Uterus (tissue), 4 donors: ENCODE measurements at places on chromosomes 7 and 10. TPM values are rescaled to one million over a fixed set of nuclear protein-coding genes. Genes with fewer than 3 reads are reported as not detected.

GRCh38 chr7:157484411-157485081 lies 147.7 kb downstream of the DNAJB6 start:
- no peak for DNase-seq

GRCh38 chr10:18261063-18261610 lies 120.9 kb downstream of the CACNB2 start:
- DNase-seq, result no peak

DNA sequence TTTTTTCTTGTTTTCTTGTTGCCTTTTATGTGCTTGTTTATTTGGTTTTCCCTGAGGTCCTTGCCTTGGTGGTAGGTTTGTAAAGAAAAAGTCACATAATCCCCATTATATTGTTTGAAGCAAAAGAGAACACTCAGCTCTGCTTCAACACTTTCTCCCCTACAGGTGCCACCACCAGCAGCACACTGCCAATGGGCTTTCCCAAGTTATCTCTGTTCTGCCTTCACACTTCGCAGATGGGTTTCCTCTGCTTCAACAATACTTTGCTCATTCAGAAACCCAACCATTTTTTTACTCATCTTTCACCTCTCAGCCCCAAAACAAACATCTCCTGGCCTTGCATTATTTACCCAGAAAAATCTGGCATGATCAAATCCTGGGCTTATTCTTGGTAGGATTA lies 375.1 kb upstream of the TEX47 start:
- DNase-seq, result no peak

Gene CCDC146
- total RNA-seq, result 32.4 TPM

GRCh38 chr10:78212060-78212785 lies 178.6 kb downstream of the RPS24 start:
- DNase-seq, result peak; percentile 60

DNA sequence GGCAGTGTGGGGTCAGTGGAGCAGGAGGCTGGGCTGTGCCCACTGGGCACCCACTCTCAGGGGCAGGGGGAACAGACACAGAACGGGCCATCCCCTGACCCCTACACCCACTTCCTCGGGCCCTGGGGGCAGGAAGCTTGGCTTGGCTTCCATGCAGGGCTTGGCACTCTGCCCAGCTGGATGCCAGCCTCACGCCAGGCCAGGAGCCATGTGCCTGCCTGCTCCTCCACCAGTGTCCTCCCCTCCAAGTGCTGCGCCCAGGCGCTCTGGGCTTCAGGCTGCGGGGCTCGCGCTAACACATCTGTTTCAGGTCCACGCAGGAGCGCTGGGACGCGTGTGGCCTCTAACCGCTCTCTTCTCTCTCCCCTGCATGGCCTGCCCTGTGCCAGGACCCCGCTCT lies 12.7 kb downstream of the LDB3 start:
- no peak for DNase-seq

Gene LIPK
- total RNA-seq, result not detected

GRCh38 chr7:70571403-70571934 lies 560.5 kb upstream of the GALNT17 start:
- no peak for DNase-seq

DNA sequence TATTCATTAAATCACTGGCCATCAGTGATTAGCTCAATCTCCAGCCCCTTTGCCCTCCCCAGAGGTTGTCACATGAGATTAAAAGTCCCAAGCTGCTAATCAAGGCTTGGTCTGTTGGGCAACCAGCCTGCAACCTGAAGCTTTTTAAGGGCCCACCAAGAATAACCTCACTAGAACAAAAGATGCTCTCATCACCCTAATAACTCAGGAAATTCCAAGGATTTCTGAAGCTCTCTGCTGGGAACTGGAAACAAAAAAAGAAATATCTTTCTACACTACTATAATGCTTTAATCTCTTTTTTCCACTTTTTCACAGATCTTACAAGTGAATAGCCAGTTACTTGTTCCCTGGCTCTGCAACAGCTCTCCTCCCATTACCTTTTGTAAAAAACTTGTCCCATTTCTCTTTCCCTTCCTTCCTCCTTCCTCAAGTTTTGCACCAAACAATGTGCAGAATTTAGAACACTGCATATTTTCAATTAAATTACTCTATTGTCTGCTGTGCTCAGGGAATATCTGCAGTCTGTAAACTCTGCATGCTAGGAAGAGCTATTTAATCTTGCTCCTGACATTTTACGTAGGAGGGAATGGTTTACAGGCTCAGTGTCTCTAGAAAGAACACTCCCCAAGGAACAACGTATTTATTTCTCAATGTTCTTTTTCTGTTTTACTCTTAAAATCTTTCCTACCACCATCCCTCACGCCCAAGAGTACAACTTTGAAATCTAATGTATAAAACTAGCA lies 169.1 kb downstream of the IMMP2L start:
- no peak for DNase-seq

- no peak for DNase-seq
Observed at GRCh38 chr7:13411636-13412035, 577.8 kb downstream of the ETV1 start.

Gene TBXAS1
- 6.6 TPM for total RNA-seq

DNA sequence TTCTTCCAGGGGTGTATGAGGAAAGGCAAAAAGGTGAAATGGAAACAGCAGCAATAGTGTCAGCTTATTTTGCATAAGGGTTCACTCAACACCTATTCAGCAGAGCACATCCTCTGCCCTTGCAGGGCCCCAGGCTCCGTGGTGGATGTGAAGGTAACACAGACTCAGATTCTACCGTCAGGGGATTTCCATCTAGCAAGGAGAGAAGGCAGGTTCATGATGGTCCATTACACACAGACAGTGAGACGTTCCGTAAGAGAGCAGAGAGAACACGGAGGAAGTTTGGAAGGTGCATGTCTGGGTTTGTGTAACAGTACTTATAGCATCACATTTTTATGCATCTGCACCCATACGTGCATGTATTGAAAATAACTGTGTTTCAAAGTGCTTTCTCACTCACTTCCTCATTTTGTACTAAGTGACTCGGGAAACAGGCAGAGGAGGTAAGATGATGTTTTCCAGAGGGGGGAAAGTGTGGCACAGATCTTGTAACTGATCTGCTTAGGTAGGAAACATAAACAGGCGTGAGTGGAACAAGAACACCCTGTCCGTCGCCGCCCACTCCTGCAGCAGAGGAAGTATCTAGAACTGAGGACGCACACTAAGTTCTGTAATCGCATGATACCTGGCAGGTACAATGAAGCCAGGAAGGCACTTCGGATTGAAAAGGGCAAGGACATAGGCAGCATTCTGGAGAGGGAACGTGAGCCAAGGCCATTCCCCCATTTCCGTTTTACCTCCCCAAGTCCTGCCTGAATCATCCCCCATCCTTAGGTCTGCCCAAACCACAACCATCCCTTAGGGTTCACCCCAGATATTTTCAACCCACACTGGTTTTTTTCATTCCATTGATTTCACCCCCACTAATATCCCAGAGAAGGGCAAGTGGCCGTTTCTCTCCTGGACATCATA lies 1.0 kb upstream of the ENO4 start:
- no peak for DNase-seq

DNA sequence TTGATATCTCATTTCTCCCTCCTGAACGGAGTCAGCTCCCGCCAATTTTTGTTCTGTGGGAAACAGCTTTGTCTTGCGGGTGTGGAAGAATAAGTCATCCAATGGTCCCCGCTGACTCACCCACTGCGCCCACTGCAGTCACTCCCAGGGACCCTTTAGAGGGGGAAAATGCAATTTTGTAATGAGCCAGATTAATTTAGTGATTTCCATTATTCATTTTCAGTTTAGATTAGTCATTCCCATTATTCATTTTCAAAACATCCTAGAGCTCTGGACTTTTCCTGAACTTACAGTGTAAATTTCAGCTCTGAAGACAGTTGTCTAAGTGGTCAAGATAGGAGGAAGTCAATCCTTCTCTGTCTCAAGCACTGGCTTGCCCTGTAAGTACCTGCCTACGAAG lies 154.9 kb upstream of the TMEM72 start:
- DNase-seq, result no peak

DNA sequence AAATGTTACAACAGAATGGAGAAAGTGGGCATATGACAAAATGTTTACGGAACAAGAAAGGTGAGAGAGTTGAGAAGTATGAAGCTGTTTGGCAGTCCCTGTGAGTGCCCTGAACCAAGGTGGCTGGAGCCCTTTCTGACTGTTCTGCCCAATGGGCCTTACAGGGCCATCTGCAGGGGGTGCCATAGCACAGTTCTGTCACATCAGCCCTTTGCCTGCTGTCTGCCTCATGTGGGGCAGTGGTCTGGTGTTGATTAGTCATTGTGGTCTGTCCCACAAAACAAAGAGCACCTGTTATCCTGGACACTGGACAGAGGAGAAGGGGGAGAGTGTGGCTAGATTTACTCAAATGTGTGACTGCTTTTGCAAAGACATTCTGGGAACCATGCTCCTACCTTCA lies 51.5 kb upstream of the OSBPL3 start:
- no peak for DNase-seq

Gene DRGX
- 0.14 TPM for total RNA-seq

Gene RAB19
- not detected for total RNA-seq

- no peak for DNase-seq
Observed at GRCh38 chr7:26356929-26357798, 65.5 kb downstream of the SNX10 start.

Gene AGR3
- not detected for total RNA-seq

- DNase-seq, result no peak
Observed at GRCh38 chr10:123621916-123622315, 44.2 kb upstream of the GPR26 start.

- no peak for DNase-seq
Observed at GRCh38 chr7:114182837-114183236, 231.8 kb upstream of the FOXP2 start.

- DNase-seq, result no peak
Observed at GRCh38 chr7:37205451-37205850, 243.2 kb downstream of the ELMO1 start.

DNA sequence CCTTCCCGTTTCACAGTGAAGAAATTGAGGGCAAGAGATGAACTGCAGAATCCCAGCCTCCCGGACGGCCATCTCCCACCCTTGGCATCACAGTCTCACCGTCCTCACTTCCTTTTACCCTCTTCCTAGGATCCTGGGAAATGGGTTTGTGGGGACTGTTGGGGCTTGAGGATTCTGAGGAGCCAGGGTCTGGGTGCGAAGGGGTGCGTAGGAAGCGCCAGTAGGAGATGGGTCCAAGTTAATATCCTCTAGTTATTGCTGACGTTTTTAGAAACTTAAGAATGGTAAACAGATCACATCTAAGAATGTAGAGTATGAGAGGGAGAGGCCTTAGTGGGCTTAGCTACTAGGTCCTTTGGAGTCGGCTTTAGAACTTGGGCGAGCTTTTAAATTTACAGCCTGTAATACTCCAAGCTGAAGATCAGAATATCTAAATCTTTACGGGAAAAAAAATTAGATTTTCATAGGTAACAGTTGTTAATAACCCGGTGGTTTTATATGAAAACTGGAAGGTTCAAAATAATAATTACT lies 696 bp downstream of the MALSU1 start:
- DNase-seq, result no peak

Gene ZNF727
- 1.2 TPM for total RNA-seq

GRCh38 chr10:130491693-130492050 lies 355.5 kb downstream of the GLRX3 start:
- no peak for DNase-seq

DNA sequence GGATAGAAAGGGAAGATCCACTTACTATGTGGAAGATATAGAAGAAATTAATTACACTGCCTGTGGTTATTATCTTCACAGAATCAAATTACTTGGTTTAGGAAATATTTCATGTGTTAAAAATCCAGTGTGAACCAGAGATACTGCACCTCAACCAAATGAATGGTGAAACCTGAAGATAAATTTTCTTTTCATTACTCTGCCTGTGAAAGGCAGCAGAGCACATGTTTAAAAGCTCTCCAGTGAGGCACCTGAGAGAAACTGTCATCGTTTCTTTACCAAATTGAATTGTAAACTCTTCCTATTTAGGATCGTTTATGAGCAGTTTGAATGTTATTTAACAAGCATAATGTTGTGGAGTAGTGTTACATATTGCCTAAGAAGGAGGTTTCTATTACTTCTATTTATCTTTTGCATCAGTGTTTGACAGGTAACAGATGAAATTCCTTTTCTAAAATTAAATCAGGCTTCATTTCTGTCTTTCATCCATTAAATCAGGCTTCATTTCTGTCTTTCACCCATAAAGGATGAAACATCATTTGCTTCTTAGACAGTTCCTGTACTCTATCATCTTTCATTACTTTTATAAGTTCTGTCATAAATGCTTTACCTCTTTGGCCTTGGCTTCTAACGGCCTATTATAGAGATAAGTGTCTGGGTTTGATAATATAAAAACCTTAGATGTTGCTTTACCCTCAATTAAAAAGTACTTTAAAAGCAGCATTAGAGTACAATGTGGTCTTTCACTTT lies 266.6 kb downstream of the NXPH1 start:
- DNase-seq, result no peak

GRCh38 chr10:97593421-97593820 lies 3.9 kb downstream of the C10orf62 start:
- no peak for DNase-seq

DNA sequence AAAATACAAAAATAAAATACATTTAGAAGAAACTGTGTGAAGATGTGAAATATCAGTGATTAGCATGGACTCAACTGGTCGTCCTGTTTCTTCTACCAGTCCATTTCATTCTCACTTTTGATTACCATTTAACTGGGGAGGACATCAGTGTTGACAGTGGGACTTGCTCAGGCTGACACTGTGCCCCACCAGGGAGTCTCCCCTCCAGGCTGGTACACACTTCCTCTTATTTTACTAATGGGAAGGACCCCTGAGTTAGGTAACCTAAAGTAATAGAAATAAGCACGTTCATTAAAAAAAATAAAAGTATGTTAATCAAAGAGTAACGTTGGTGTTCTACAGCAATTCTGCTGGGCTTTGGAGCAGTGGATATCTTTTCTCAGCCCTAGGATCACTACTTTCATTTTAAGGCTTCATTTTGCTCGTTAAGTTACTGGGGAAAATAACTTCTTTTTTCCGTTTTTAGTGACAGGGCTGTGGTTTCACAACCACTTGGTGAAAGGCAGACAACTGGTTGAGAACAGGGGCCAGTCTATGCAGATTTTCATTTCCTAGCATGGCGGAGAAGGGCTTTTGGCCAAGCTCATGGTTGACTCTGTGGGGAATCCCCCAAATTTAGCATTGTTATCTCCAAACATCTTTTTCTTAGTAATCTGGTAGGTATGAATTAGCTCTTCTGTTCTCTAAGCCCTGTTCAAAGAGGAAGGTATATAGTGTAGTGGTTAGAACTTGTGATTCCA lies 2.1 kb downstream of the SNX10 start:
- DNase-seq, result no peak
